Smooth muscle cell of the brain vasculature (primary cell): ENCODE measurements at places on chromosomes 3 and 15.

DNA sequence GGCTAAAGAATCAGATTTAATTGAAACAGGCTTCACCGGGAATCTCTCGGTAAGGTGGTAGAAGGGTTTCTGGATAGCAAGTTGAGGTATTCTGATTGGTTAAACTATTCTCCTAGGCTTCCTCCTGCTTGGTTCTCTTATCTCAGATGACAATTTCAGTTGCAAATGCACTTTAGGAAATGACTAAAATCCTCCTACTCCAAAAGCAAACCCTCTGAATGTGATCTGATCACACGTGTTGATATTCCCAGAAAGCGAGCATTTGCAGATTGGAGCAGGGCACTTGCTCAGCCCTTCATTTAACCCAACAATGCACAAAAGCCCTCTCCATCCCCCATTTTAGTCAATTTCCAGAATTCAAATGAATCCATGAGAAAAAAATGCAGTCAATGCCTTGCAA is 55.6 kb upstream of the ICE2 start:
- no peak for DNase-seq

- DNase-seq: no peak
Measured at GRCh38 chr3:29593802-29594201, 312.9 kb downstream of the RBMS3 start.

- no peak for DNase-seq
Measured at GRCh38 chr3:152183473-152183872, 85.3 kb upstream of the MBNL1 start.

- DNase-seq: no peak
Measured at GRCh38 chr3:27606537-27606936, 115.6 kb downstream of the EOMES start.

- no peak for DNase-seq
Measured at GRCh38 chr3:27861046-27862036, 139.2 kb upstream of the EOMES start.

DNA sequence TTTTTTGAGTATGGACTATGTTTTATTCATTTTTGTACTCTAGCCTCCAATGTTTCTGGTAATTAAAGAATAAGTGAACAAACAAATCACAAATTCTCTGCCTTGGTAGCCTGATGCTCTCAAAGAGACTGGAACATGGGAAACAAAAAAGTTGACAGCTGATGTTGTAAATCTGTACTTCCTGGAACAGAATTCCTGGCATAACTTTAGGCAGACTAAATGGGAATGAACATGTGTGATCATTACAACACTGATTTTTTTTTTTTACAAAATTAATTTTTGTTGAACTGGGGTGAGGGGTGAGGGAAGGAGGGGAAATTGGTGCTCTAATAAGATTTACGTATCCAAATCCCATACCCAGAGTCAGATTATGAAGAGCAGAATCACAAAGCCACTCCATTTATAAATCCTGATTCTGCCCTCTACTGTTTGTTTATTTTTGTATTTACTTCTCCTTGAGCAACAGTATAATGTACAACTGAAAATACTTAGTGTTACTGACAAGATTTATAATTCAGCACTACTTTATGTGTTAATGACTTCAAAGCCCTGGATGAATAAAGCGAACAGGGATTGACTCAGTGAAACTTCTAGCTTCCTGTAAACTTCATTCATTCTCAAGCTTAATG is 165.0 kb downstream of the FRMD5 start:
- no peak for DNase-seq

- no peak for DNase-seq
Measured at GRCh38 chr3:118740722-118741290, 293.8 kb downstream of the IGSF11 start.

- no peak for DNase-seq
Measured at GRCh38 chr3:182837855-182838454, 44.7 kb downstream of the ATP11B start.

- no peak for DNase-seq
Measured at GRCh38 chr15:50909010-50909317, 481 bp downstream of the AP4E1 start.

DNA sequence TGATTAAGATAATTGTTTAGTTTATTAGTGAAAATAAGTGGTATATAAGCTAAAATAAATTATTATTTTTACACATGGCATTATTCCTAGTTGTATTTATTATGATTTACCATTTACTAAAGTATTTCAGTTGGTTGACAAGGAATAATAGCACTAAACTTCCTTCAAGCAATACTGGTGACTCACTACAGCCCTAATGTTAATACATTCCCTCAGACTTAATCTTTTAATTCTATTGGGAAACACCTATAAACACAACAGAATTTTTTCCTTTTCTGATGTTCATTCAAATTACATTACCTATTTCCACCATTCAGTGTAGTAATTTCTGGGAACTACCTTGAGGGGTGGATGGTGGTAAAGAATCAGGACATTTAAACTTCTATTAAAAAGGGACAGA is 264.0 kb downstream of the TIGIT start:
- no peak for DNase-seq

DNA sequence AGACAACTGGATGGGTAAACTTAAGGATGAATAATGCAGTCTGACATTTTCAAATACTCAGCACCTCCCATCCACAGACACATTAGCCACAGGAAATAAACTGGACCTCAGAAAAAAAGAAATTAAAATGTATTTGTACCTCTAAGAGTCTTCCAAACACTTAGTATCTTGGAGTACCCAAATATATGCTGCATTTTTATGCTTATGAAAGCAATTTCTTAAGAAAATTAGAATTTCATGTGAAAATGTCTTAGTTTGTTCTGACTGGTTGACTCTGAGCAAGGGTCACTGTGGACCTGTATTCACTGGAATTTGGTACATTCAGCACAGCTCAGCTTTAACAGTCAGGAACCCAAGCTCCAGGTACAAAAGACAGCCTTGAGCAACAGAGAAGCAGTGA is 216.2 kb upstream of the UBE2E2 start:
- DNase-seq: no peak

DNA sequence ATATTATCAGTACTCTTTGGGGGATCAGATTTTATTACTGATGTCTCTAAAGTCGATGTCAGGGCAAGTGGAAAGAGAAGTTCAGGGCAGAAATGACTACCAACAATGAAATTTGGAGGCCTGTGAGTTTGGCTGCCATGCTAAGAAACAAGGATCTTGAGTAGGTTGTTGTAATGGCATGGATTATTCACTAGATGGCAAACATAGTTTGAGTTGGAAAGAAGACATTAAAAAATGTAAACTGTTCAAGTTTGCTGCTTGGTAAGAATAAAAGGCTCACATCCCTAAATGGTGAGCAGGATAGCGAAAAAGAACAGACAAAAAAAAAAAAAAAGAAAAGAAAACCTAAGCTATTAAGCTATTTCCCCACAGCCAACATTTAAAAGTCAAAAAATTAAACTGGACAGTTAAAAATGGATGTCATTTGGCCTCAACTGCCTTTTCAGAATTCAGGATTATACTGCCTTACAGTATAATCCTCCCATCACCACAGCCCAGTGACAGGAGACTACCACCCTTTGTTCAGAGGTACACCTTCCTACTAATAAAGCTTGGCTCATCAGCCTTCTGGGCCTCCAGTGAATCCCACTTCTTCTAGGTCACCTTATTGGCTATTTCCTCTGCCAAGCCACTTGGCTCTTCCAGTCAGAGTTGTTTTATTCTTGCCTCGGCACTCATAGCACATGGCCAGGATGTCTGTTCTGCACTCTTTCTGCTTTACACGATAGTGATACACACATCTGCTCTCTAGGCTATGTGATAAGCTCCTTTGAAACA is 163.7 kb downstream of the PLD1 start:
- DNase-seq: peak; percentile 36
